ENCODE measurements at places on chromosomes 4 and X. TPM values are rescaled to one million over a fixed set of nuclear protein-coding genes. Genes with fewer than 3 reads are reported as not detected.

The SORBS2 gene
- total RNA-seq, result 26.3 TPM

The TRIML1 gene
- total RNA-seq, result not detected

- no peak for DNase-seq
These were observed 55.1 kb downstream of the ZNF330 start for GRCh38 chr4:141275834-141276233.

GRCh38 chrX:129694805-129695204 is 40.0 kb upstream of the APLN start:
- DNase-seq, result no peak

GRCh38 chrX:13088156-13088487 is 43.7 kb upstream of the FAM9C start:
- no peak for DNase-seq

DNA sequence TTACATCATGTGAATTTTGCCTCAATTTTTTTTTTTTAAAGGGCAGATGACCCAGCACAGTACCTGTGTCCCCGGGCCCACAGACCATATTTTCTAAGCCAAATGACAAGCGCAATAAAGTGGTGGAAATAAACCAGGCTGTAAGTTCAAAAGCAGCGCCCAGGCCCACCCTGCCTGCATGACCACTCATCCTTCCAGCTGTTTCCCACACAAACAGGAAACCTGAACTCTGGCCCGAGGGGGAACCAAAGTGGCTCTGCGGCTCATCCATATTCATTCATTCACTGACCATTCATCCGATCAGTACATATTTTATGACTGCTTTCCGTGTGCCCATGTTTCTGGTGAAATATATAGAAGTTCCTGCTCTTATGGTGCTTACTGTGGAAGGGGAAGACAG is 33.7 kb upstream of the CRMP1 start:
- no peak for DNase-seq

GRCh38 chrX:144042271-144042670 is 158.4 kb downstream of the UBE2NL start:
- DNase-seq, result no peak

DNA sequence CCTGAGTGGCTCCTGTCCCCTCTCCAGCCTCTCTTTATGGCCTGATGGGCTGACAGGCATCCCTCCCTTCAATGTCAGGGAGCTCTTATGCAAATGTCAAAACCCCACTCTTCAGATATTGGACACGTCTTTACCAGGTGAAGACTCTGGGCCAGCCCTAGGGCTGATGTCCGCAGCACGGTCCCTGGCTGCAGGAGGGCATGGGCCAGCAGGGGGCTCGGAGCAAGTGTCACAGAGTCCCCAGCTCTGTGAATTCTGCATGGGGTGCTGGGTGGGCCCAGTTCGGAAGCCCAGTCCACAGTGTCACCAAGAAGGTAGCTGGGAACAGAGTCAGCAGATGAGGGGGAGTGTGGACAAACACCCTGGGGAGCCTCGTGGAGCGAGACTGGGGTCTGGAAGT is 39.6 kb upstream of the PSAPL1 start:
- no peak for DNase-seq

- DNase-seq, result no peak
These were observed at the start of gene TASL for GRCh38 chrX:30577362-30577991. TSS of gene TASL (minus strand) at chrX:30577766. CDS start at chrX:30560355, 17,411 bp downstream.

DNA sequence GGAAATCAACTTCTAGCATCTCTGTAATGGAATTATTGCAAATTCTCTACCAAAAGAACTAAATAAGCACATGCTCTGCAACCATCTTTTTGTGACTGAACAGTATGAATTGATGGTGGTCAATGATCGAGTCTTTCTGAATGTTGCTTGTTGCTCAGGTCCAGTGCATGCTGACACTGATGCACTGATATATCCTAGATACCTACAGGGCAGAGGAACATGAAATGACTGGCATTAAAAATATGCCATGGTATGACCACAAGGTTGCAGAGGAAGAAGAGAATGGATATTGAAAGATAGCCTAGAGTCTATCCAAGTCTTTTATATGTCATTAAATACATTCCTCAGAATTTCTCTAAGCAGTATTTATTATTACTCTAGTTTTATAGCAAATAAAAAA is 692.8 kb upstream of the TENM3 start:
- no peak for DNase-seq

DNA sequence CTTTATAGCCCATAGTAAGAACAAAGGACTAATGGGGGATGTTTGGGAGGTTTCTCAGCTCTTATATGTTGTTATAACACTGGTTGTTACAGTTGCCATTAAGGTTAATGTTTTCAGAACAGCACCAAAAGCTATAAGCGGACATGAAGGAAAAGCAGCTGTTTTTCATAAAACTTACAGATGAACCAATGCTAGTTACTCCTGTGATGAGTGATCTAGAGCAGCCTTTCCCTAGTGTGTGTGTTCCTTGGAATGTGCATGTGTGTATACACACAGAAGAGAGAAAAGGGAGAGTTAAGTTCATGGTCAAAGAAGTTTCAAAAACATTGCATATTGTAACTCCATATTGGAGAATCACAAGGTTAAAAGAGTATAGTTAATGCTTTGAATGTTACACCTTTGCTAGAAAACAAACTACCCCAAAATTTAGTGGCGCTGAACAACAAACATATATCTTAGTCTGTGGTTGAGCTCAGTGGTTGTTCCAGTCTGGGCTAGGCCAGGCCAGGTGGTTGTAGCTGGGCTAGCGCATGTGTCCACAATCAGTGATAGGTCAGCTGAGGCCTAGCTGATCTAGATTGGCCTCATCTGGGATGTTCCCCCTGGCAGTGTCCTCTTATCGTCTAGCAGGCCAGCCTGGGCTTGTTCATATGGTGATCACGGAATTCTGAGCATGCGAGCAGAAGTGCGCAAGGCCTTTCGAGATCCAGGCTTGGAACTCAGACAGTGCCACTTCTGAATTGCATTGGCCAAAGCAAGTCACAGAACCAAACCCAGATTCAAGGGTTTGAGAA is 151.0 kb downstream of the NHS start:
- no peak for DNase-seq

DNA sequence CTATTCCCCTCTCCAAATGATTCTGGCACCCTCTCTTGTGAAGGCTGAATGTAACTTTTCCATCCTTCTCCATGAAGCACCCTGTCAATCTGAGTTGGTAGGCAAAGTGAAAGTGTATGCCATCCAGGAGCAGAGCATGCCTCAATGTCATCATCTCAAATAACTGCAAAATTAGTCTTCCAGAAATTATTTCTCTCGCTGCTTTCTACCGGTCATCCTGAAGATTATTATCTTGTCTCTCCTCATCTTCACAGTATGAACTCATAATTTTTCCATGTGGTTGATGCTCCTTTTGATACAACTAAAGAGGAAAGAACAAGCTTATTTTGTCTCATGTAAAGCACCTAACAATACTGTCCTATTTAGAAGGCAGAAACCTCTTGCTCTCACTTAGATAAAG is 285.5 kb upstream of the PCDH7 start:
- DNase-seq, result no peak

DNA sequence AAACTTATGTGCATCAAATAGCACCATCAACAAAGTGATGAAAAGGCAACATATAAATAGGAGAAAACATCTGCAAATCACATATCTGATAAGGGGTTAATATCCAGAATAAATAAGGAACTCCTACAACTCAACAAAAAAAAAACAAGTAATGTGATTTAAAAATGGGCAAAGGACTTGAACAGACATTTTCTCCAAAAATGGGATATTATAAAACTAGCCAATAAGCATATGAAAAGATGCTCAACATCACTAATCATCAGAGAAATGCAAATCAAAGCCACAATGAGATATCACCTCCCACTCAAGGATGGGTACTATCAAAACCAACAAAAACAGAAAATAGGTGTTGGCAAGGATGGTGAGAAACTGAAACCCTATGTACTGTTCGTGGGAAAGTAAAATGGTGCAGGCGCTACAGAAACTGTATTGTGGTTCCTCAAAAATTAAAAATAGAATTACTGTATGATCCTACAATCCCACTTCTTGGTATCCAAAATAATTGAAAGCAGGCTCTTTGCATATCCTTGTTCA is 2.4 kb downstream of the DNAJB14 start:
- no peak for DNase-seq

- DNase-seq, result no peak
These were observed 52.0 kb downstream of the RASL11B start for GRCh38 chr4:52914051-52914605.

DNA sequence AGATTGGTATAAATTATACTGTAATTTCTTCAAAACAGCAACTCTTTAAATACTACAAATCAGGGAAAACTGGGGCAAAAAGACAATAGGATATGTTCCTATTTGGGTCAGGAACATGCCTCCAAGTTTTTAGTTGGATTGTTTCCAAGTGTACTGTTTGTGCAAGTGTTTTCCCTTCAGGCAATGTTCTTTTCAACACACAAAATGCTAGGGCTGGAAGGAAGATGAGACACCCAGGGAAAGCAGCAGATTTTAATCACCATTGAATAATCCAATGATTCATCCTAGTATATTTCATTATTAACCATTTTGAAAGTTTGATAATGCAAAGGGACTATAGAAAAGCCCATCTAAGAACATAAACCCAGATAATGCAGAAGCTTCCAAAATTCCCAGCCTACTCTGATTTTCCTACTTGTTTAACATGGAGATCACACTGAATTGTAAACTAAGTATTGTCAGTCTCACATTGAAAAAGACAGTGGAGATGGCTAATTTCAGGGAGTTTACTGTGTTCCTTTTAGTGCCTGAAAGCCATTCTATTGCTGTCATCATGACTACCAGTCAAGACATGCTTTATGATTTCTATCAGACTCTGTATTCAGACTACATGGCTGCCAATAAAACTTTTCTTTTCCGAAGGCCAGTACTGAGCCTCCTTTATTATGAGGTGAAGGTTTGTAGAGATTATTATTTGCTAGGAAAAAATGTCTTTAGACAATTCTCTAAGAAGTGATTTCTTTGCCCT is 38.6 kb downstream of the COL4A6 start:
- DNase-seq, result no peak

- no peak for DNase-seq
These were observed 2.1 kb downstream of the GAB3 start for GRCh38 chrX:154748712-154749339.
